ENCODE measurements at places on chromosomes 1 and 21.

DNA sequence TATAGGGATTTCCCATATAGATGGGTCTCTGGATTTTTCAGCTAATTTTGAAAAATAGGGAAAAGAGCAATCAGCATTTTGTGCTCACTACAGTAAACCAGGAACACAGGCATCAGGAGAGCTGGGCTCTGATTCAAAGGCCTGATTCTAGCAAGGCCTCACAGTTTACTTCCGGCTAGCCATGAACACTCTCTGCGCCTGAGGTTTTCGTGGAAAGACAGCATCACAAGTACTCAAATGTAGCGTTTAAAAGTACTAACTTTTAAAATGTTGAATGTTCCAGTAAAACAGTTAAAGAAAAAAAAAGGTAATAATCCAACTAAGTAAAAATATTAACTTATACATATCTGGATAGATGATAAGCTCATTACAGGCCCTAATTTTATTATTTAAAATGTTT lies 120.6 kb downstream of the SLC45A1 start:
- no peak for DNase-seq

- DNase-seq: no peak
Measured at GRCh38 chr21:24938573-24938972, 668.7 kb downstream of the MRPL39 start.

DNA sequence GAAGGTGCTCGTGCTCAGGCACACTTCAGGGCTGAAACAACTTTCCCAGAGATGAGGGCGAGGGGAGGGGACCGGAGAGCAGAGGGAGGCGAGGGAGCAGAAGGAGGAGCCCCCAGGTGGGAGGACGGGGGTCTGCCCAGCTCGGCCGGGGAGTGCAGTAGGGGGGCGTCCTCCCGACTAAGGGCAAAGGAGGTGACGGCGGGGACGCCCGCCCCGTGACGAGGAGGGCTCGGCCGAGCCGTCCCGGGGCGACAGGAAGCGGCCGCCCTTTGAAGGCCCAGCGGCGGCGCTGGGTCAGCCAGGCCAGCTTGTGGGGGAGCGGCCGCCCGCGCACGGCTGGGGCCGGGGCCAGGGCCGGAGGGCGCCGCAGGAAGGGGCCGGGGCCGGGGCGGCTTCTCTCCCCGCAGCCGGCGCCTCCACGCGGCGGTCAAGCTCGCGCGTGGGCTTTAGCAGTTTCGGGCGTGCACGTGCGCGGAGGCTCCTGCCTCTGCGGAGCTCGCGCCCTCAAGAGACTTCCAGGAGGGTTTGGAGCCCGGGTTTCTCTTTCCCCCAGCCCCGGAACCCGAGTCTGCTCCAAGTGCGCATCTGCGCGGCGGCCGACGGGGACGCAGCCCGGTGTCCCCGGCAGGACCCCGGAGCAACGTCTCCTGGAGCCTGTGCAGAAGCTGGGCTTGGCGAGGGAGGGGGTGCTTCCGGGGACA lies 100.8 kb upstream of the SLC45A1 start:
- DNase-seq: no peak

GRCh38 chr1:47207803-47208373 lies 18.1 kb upstream of the PDZK1IP1 start:
- no peak for DNase-seq

Data from stimulated activated CD8-positive, alpha-beta memory T cell treated with anti-CD3 and anti-CD28 coated beads, Interleukin-7, amount 100 ng/mL, for 4 hours (primary cell).